ENCODE measurements at places on chromosomes 3 and 15. TPM values are rescaled to one million over a fixed set of nuclear protein-coding genes. Genes with fewer than 3 reads are reported as not detected.

P2RY1 gene
- total RNA-seq = 1.1 TPM

ASB14 gene
- total RNA-seq = not detected

TIMP4 gene
- total RNA-seq = not detected

LRRC49 gene
- not detected for total RNA-seq

CNTN3 gene
- not detected for total RNA-seq

PLA2G4F gene
- total RNA-seq = not detected

DNAJC17 gene
- total RNA-seq = 51.2 TPM

SEMA5B gene
- total RNA-seq = not detected

UBE2E2 gene
- 0.82 TPM for total RNA-seq

EPHB1 gene
- 2.2 TPM for total RNA-seq

SKIC8 gene
- 48.1 TPM for total RNA-seq
